Cortex of kidney (tissue), 1 donor: ENCODE measurements at places on chromosomes 4 and X.

GRCh38 chr4:53450773-53451172, 73.3 kb downstream of the FIP1L1 start:
- DNase-seq = no peak

DNA sequence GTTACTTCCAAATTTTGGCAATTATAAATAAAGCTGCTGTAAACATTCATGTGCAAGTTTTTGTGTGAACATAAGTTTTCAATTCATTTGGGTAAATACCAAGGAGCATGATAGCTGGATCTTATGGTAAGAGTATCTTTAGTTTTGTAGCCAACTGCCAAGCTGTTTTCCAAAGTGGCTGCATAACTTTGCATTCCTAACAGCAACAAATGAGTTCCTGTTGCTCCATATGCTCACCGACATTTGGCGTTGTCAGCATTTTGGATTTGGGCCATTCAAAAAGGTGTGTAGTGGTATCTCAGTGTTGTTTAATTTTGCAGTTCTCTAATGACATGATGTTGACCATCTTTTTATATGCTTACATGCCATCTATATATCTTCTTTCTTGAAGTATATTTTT, 208.5 kb downstream of the INPP4B start:
- DNase-seq = no peak

GRCh38 chr4:126405369-126405982, 1090.7 kb downstream of the FAT4 start:
- DNase-seq = no peak

DNA sequence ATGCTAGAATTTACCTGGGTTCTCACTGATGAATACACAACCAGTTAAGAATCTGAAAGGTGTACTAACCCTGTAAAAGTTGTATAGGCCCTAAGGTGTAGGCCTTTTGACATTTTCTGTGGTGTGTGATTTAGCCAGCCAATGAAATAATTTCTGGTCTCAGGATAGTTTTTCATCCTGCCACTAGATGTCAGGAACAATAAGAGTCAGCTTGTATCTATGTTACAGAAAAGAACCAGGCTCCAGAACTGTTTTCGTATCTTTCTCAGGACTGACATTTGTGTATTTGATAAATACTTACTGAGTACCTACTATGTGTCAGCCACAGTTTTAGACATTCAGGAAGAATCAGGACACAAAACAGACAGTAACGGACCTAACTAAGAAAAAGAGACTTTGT, 673.6 kb upstream of the TENM3 start:
- no peak for DNase-seq

DNA sequence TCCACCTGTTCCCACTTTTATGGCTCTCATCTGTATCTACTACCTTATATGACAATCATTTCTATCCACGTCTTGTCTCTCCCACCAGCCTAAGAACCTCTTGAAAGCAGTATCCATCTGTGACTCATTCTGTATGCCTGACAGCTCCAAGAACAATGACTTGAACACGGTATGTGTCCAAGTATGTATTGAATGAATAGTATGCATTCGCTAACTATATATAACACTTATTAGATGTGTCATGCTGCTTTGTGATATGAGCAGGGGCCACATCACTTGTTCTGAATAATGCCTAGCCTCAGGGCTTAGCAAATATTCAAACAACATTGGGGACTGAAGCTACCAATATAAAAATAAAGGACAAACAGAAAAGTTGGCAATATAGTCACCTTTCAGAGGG, 4.9 kb downstream of the OPHN1 start:
- DNase-seq = no peak
